Activated naive CD4-positive, alpha-beta T cell (primary cell): ENCODE measurements at places on chromosomes 2 and 18.

DNA sequence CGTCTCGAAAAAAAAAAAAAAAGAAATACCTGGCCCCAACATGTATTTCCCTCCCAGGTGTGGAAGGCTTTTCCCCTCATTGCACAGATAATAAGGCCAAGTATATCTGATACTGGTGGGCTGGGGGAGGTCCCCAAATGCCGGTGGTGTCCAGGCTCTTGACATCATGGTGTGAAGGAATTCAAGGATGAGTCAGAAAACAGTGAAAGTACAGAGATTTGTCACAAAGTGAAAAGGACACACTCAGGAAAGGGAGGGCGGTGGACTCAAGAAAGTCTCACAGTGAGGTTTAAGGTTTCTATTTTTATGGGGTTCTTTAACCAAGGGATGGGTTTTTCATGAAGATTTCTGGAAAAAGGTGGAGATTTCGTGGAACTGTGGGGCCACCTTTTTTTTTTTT, 37.8 kb upstream of the FZD5 start:
- no peak for DNase-seq

DNA sequence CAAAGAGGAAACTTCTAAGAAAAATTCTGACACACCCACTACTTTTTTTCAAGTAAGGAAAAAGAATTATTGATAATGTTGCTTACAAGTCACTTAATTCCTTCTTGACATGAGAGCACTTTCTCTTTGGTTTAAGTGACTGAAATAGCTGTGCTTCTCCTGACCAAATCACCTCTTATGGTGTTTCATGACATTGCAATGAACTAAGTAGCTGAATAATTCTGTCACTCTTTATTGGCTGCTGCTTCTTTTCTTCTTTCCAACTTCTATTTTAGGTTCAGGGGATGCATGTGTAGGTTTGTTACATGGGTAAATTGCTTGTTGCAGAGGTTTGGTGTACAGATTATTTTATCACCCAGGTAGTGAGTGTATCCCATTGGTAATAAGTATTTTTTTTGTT, 447.6 kb upstream of the NETO1 start:
- no peak for DNase-seq

- DNase-seq: no peak
Observed at GRCh38 chr2:38178556-38179419, 102.8 kb upstream of the CYP1B1 start.

GRCh38 chr2:30105556-30105955, 41.3 kb upstream of the YPEL5 start:
- no peak for DNase-seq

DNA sequence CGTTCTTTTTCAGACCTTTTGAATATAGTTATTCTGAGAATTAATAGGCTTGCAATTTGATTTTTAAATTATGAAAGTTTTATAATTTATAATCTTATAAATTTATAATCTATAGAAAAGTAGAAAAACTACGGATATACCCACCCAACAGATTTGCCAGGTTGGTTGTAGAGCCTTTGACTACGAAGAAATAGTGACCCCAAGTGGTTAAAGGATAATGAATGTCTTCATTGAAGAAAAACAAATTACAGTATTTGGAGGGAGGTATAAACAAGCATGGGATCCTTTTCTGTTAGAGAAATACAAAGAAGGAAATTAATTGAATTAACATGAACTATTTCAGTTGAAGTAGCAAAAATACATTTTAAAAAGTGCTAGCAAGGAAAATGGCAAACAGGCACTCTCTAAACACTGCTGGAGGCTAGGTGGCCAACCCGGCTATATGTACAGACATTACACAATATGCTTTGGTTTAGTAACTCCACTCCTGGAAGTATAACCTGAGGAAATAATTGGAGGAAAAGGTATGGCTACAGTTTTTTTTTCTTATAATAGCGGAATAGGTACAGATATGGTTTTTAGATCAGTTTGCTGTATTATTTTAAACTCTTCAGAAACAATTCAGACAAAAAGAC, 110.9 kb downstream of the MIB1 start:
- no peak for DNase-seq

- no peak for DNase-seq
Observed at GRCh38 chr2:179646862-179647587, 214.4 kb downstream of the ZNF385B start.

DNA sequence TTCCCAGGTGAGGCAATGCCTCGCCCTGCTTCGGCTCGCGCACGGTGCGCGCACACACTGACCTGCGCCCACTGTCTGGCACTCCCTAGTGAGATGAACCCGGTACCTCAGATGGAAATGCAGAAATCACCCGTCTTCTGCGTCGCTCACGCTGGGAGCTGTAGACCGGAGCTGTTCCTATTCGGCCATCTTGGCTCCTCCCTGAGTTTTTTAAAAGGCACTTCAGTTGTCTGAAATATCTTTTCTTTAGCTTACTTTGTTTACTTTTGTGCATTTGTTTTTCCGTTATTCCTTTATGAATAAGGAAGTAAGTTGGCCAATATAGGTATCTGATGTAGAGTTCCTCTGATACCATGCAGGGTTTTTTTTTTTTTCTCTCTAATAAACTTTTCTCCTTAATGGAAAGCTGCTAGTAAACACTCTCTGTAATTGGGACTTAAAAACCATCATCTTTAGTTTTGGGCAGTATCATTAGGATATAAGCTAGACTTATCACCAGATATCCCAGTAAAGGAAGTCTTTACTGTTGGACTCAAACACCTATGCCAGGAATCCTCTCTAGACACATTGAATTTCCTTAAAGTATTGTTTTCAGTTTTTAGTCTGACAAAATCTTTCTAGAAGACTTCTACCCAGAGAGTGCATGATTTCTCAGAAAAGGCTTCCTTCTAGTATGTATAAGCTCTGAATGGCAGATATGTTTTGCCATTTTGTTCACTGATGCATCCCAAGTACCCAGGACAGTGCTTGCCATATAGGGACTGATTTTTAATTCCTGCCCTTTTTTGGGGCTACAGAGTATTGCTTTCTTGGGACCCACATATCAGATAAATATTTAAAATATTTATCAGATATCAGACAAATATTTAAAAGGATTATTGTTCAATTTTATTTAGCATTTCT, 35.8 kb upstream of the DYSF start:
- DNase-seq: no peak

GRCh38 chr2:33583194-33583938, 15.7 kb downstream of the FAM98A start:
- no peak for DNase-seq

DNA sequence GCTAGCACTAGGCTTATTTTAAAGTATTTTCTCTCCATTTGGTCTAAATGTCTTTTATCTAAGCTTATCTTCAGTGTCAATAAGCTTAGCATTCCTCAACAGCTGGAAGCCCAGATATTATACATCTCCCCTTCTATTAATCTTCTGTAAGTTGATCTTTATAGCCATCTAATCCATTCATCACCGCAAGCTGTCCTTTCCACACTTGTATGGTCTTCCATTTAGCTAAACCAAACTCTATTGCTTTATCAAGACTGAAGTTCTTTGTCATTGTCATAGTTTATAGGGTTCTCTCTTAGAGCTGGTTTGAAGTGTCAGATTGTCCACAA, 101.3 kb upstream of the GPR45 start:
- no peak for DNase-seq

DNA sequence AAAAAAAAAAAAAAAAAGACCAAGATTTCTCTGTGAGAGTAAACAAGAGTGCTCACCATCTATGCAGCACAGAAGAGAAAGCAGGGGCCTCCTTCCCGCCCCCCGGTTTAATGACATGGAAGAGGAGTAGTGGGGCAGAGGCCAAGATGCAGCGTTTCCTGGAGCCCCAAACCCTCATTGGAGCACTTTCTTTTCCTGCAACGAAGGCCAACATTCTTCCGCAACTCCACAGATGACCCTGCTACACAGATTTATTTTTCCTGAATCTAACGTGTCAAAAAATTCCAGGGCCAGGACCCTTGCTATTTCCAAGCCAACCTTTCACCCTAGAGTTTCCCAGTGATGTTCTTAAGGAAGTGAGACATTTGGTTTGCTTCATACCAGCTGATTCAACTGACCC, 189.6 kb downstream of the MIB1 start:
- no peak for DNase-seq

GRCh38 chr2:121849236-121849635, 93.8 kb downstream of the TSN start:
- DNase-seq: no peak

GRCh38 chr18:59733421-59733820, 36.2 kb upstream of the CCBE1 start:
- DNase-seq: no peak

DNA sequence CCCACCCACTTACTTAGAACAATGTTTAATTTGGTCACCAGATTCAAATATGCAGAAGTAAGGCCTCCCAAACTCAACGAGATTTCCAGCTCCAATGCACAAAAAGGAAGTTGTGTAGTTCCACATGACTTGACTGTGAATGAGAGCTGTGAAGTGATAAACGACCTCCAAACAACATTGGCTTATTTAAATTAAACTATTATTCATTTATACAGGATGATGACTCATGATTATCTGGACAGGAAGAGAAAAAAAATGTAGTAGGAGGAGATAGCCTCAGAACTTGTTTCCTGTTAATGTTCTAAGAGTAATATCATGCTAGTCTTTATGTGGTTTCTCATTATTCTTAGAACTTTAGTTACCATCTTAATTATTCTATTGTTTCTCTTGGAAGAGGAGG, 237.3 kb downstream of the C1D start:
- DNase-seq: no peak

- DNase-seq: no peak
Observed at GRCh38 chr2:59538398-59538911, 1015.0 kb downstream of the BCL11A start.

DNA sequence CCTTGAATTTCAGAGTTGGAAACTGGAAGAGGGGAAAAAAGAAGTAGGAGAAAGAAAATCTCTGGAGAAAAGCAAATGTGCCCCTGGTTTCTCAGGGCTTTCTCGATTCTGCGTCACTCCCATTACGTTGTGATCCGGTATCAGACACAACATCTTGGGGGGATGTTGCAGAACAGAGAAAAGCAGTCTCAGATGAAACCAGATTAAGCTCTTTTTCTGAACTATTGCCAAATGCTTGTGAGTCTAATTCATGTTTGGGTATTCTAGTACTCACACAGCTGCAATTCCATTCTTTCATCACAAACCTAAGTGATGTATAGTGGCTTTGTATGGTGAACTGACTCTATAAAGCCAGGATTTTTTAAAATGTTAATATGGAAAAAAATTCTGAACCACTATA, 233.2 kb downstream of the TCF4 start:
- no peak for DNase-seq

- no peak for DNase-seq
Observed at GRCh38 chr2:3490191-3491170, 28.9 kb downstream of the ADI1 start.

GRCh38 chr2:172208791-172209325, 106.2 kb upstream of the DLX2 start:
- DNase-seq: no peak

DNA sequence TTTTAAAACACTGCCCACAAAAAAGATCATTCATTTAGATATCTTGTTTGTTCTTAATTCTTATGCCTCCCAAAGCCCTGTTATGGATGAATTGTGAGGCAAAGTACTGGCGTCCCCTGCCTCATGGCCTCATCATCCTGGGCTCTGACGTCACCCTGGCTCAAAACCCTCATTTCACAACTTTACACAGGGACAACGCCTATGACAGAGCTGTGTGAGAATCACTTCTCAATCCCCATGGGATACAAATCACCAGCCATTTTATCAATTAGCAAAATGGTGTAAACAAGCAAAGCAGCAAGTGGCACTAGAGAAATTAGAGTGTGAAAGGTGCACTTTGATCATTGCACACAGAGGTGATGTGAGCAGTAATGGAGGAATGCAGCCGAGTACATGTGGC, 16.6 kb downstream of the FHOD3 start:
- DNase-seq: no peak

DNA sequence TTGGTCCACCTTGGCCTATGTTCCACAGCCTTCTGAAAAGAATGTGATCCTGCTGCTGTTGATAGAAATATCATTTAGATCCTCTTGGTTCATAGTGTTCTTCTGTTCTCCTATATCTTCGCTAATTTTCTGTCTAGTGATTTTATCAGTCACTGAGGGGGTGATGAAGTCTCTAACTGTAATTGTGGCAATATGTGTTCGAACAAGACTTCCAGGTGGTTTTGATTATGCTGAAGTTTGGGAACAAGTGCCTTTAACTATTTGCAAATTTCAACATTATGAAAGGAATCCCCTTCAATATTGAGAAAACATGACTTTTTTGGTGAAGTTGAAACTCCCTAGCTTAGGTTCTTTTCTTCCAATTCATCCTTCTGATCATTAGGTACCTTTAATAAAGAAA, 140.4 kb downstream of the MTX2 start:
- no peak for DNase-seq

- no peak for DNase-seq
Observed at GRCh38 chr2:53636596-53636995, 131.0 kb upstream of the CHAC2 start.

DNA sequence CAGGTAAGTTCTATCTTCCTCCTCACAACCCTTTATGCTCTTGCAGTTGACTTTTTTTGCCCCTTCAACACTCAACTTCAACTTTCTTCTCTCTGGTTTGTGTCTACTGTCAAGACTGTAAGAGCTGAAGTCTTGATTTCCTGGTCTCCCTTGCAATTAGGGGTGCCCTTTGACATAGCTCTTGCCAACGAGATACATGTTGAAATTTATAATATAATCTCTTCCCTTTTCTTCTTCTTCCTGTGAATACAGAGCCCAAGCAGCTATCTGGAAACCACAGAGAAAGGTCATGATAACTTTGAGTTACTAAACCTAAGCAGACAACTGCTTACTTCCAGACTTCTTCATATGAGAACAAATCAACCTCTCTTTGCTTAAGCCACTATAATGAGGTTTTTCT, 163.5 kb downstream of the MC4R start:
- no peak for DNase-seq

DNA sequence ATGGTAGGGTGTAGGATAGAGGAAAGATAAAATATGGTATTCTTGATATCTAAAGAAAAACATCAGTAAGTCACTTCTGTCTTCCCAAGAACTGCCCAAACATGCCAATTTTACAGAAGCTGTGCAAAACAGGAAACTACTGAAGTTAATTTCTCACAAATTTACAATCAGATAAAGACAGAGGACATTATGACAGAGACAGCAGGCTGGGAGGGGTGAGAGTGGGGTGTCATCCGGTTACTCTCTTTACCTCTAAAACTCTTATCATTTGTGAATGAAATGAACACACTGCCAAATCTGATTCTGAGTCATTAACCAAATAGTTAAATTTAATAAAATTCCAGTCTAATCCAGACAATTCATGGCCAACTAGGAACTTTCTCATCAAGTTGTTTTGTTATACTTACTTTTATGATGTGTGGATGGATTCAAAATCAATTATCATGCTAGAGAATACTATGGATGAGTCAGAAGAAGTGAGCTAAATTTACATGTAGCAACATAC, 323.2 kb upstream of the MEX3C start:
- no peak for DNase-seq

- DNase-seq: no peak
Observed at GRCh38 chr2:204971206-204971907, 426.1 kb downstream of the PARD3B start.

GRCh38 chr2:64637000-64637635, 16.6 kb downstream of the SERTAD2 start:
- DNase-seq: no peak
